H7 (cell line): ENCODE measurements at places on chromosomes 12 and 14. TPM values are rescaled to one million over a fixed set of nuclear protein-coding genes. Genes with fewer than 3 reads are reported as not detected.
A peak's percentile ranks its signal among the peaks of the same experiment; 100 is the strongest.

DNA sequence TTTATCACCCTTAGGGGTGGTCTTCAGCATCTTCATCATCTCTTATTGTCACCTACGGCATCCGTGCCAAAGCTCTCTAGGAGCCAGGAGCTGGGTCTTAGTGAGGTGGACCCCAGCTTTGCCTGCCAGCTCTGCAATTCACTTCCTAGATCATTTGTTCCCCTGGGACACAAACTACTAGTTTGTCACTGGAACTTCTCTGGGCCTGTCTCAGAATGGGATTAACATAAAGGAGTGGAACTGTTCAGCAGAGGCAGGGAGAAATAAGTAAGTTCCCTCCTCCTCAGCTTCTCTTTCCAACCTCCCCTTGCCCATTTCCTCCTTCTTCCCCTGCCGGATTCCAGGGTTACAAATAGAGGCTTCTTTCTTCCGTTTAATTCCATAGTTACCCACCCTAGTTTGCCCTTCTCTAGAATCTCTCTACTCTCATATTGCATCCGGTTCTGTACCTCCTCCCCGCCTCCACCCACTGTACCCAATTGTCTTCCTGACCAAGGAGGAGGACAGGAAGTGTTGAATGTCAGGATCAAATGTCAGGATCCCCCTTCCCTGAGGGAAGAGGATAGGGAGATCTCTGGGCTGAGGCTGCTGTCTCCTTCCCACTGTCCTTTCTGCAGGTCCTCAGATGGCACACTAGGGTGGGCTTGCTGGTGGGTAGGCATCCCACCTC is 25.0 kb downstream of the LARP4 start:
- DNase-seq: peak; percentile 32

The ISM2 gene
- 1.1 and 2.1 TPM in 2 replicates for total RNA-seq

The GPR137C gene
- total RNA-seq: 0.69 and 2.3 TPM in 2 replicates

DNA sequence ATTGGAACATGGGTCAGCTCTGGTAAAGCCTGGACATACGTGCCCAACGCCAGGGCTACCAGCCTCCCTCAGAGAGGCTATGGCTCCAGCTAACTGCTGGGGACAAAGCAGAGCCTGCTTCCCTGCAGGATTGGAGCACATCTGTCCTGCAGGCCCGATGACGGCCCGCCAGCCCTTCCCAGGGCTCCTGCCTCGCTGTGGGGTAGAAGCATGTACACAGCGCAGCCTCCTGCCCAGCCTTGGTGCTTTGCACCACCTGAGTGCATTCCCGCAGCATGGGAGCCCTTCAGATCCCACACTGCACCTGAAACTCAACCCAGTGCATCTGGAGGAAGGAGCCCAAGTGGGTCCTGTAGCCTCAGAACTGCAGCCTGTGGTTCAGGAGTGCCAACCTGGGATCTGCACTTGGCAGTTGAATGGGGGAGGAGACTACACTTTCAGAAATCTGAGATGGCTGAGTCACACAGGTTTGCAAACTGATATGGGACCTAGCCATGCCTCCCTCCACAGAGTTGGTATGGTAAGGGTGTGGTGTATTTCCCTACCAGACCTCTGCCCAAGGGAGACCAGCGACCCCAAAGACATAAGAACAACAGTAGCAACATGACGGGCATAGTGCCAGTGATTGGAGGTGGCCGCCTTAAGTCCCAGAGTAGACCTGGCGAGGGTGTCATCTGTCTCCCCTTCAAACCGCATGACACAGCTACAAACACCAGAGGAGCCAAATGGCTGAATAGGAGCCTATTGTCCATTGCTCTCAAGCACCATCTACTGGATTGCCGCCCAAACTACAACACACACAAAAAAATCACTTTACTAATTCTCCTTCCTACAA is 273.9 kb upstream of the MIS18BP1 start:
- DNase-seq: peak; percentile 66

The OR6C2 gene
- total RNA-seq: not detected in 2 replicates

DNA sequence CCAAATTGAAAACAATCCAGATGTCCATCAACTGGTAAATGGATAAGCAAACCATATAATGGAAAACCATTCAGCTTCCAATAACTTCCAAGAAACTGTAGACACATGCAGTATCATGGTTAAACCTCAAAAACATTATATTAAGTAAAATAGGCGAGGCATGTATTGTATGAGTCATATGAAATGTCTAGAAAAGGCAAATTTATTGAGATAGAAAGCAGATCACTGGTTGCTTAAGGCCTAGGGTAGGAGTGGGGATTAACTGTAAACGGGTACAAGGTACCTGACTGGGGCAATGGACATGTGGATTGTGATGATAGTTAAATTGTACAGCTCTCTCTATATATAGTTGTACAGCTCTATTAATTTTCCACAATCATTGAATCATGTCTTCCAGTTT is 21.3 kb upstream of the PAPLN start:
- DNase-seq: no peak

DNA sequence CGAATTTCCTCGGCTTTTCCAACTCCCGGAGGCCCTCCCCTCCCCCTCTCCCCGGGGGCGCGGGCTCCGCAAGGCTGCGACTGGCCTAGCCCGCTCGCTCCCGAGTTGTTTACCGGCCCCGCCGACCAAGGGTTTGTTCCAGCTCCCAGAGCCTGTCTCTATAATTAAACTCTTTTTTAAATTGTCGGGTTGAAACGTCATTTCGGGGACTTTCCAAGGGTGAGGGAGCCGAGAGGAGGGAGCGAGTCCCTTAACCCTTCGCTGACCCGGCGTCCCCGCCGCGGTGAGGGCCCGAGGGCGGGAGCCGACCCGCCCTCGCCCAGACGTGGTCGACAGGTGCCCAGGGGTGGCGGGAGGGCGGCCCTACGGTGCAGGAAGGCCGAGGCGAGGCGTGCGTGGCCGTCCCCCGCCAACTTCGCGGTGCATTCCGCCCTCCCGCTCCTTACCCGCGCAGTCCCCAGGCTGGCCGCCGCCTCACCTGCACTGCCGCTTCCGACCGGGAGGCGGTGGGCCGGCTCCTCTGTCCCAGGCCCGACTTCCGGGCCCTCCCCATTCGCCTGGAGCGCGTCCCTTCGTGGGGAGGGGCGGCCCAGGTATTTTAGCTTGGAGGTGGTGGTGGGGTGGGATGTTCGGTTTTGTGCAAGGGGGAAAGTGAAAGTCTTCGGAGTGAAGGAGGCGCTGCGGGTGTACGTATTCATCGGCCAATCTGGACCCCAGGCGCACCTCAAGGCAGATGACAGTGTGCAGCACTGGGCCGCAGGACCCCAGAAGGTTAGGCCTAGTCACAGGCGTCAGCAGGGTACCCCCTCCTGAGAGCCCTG is 2.9 kb upstream of the ZFP36L1 start:
- DNase-seq: peak; percentile 92

GRCh38 chr12:90858252-90858651 is 96.7 kb downstream of the CCER1 start:
- no peak for DNase-seq

The MRPS35 gene
- 83.8 and 96.2 TPM in 2 replicates for total RNA-seq

- no peak for DNase-seq
Measured at GRCh38 chr14:104578321-104578720, 1.2 kb upstream of the C14orf180 start.

DNA sequence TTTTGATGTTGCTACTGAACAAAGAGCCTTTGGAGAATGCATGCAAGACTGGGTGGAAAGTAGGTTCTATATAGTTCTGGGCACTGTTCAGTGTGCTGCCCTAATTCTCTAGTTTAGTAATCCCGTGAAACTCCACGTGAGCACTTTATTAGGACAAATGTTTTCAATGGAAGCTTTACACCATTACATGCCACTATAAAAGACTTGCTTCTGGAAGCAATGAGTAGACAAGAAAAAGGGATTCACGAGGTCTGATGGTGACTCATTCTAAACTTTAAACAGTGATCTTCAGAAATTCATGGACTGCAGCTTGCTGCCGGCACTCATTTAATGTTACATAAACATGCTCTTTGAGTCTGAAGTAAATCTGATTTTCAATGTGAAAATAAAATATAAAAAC is 22.3 kb downstream of the ATG14 start:
- no peak for DNase-seq

The KRT83 gene
- total RNA-seq: 0.10 TPM in 1 of 2 replicates, not detected in the other
